ENCODE measurements at places on chromosomes 7 and 10.
A peak's percentile ranks its signal among the peaks of the same experiment; 100 is the strongest.

DNA sequence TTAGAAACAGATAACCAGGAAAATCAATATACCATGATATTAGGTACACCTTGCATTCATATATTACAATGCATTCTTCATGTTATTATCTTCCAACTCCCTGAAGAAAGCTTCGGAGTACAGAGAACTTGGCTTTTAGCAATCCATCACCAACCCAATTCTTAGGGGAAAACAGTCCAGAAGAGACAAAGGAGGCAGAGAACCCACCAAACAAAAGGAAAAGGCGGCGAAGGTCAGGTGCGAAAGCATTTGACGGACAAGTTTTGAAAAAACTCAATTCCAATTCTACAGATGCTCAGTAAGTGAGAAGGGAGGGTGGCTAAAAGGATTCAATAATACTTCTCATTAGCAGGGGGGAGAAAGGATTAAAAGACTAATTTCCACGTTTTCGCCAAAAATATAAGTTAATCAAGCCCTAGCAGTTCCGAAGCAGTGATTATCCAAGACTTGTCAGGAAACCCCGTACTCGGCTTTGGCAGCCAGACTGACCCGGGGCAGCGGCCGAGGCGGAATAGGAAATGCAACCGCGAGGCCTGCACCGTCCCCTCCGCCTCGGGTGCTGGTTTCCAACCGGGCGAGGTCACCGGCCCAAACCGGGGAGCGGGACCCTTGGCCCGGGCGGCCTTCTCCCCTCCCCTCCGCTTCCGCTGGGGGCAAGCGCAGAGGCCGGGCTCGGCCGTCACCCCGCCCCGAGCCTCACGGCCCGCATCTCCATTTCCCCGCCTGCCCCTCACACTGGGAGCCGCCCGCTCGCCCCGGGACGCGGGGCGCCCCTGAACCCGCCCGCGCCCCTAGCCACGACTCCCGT, 747 bp downstream of the GDI2 start:
- H3K4me1 ChIP-seq, result peaks cover 50% of the 10 kb centered on the region
- DNase-seq, result peak; percentile 30
- peaks cover 6% of the 10 kb centered on the region for H3K36me3 ChIP-seq
- H3K27me3 ChIP-seq, result no peaks in the 10 kb centered on the region

- H3K27me3 ChIP-seq, result no peaks in the 10 kb centered on the region
- H3K36me3 ChIP-seq, result peaks cover 24% of the 10 kb centered on the region
- H3K4me1 ChIP-seq, result no peaks in the 10 kb centered on the region
- H3K27ac ChIP-seq, result no peak overlapping the region
Measured at GRCh38 chr10:12121673-12122072, 7.8 kb upstream of the SEC61A2 start.

GRCh38 chr7:80623503-80624252, 14.8 kb upstream of the CD36 start:
- H3K4me3 ChIP-seq, result no peak overlapping the region
- H3K27me3 ChIP-seq, result no peaks in the 10 kb centered on the region
- no peak for DNase-seq
- H3K27ac ChIP-seq, result no peak overlapping the region

GRCh38 chr7:122301858-122302760, 2.4 kb downstream of the FEZF1 start:
- H3K36me3 ChIP-seq, result no peaks in the 10 kb centered on the region
- no peak overlapping the region for H3K27ac ChIP-seq
- DNase-seq, result no peak
- H3K4me3 ChIP-seq, result no peak overlapping the region

DNA sequence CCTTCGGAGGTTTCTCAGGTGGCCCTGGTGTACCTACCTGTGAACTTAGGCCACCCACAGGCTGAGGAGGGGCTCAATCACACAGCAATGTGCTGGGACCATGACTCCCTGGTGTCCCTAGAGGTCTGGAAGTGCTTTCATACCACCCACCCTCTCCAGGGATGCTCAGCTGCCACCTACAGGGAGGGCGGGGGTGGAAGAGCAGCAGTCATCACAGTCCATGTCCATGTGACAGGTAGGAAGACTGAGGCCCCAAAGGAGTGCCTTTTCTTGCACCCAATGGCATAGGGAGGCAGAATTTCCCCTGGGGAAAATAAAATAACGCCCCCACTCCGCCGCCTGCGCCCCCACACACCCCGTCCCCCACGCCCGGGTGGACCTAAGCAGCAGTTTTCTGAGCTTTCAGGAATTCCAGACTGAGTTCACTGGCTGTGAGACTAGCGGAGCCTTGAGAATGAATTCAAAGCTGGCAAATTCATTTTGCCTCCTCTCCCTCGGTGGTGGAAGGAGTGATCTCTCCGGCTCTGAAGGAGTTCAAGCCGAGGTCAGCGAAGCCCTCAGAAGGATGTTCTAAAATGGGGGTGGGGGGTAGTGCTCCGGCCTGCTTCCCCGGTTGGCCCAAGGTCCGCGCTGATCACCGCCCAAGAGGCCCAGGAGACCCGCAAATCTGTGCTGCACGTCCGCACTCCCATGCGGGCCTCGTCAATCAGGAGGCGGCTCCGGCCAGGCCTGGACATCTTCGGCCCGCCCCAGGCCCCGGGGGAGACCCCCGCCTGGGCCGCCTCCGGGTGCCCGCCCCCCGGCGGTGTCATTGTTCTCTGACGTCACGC, 2.1 kb upstream of the ZMIZ1 start:
- H3K36me3 ChIP-seq, result no peaks in the 10 kb centered on the region
- H3K4me1 ChIP-seq, result peaks cover 37% of the 10 kb centered on the region
- peak overlapping the region; percentile 91 for H3K27ac ChIP-seq

- no peak overlapping the region for H3K27ac ChIP-seq
- H3K4me1 ChIP-seq, result no peaks in the 10 kb centered on the region
- H3K27me3 ChIP-seq, result no peaks in the 10 kb centered on the region
- peaks cover 38% of the 10 kb centered on the region for H3K36me3 ChIP-seq
Measured at GRCh38 chr7:157194948-157195347, 56.2 kb downstream of the UBE3C start.

Data from neural crest cell (in vitro differentiated cells).